Metanephros (tissue), 2 donors: ENCODE measurements at places on chromosomes 3 and 15. TPM values are rescaled to one million over a fixed set of nuclear protein-coding genes. Genes with fewer than 3 reads are reported as not detected.

The TMEM212 gene
- total RNA-seq = not detected

The GOLGA8S gene
- total RNA-seq = 0.12 TPM

The TRH gene
- 0.35 TPM for total RNA-seq

The IRAK2 gene
- 2.7 TPM for total RNA-seq

The MEGF11 gene
- 1.8 TPM for total RNA-seq

The PDZRN3 gene
- total RNA-seq = 53.7 TPM

The ACTRT3 gene
- total RNA-seq = 3.0 TPM

The MINAR1 gene
- 1.1 TPM for total RNA-seq

The MASP1 gene
- total RNA-seq = 8.5 TPM

The SLC12A8 gene
- 7.2 TPM for total RNA-seq

The GRM7 gene
- 3.3 TPM for total RNA-seq

The SPINK8 gene
- not detected for total RNA-seq

The CLPX gene
- 48.5 TPM for total RNA-seq

The MESP1 gene
- total RNA-seq = 1.3 TPM

The GNAT1 gene
- not detected for total RNA-seq

The TMEM207 gene
- 12.2 TPM for total RNA-seq

The GOLGA8R gene
- total RNA-seq = 8.2 TPM

The PYGO1 gene
- total RNA-seq = 13.1 TPM

The EHHADH gene
- 14.3 TPM for total RNA-seq

The SPATA12 gene
- total RNA-seq = not detected

The MYRIP gene
- total RNA-seq = 2.2 TPM

The GRM2 gene
- total RNA-seq = 0.53 TPM

The THAP10 gene
- total RNA-seq = 2.8 TPM

The TTC21A gene
- total RNA-seq = 13.5 TPM

The PPP2R3A gene
- total RNA-seq = 36.4 TPM

The THRB gene
- total RNA-seq = 22.3 TPM

The SLC25A20 gene
- 15.2 TPM for total RNA-seq

The SI gene
- total RNA-seq = under 0.01 TPM
